Thoracic aorta (tissue), 2 donors: ENCODE measurements at places on chromosomes 3 and 15. TPM values are rescaled to one million over a fixed set of nuclear protein-coding genes. Genes with fewer than 3 reads are reported as not detected.

DNA sequence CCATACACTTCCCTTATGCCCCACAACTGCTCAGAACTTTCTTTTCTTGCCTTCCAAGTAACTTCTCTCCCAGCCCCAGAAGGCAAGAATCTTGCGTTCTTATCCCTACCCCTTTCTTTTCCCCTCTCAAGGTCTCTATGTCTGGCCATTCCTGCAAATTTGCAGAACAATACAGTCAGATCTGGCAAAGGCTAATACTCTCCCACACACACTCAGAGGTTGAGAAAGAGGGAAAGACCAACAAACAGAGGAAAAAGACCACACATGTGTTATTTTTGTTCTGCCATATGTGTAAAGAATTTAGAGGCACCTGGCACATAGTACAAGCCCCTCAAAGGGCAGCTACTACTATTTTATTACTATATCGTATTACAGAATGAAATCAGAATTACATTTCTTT is 25.7 kb downstream of the GJD2 start:
- no peak for DNase-seq

DNA sequence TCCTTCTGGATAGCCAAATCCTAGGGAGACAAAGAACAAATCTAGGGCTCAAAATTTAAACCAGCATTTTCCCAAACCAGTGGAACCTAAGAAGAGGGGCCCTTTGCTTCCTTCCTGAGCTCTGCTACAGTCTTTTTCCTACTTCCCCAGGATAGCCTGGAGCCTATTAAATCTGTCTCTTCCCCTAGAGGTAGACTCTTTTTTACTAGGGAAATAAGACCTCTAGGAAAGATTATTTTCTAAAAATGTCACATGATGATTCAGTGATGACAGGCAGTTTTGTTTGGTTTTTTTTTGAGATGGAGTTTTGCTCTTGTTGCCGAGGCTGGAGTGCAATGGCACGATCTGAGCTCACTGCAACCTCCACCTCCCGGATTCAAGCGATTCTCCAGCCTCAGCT is 18.5 kb downstream of the RMDN3 start:
- DNase-seq: no peak

PHLDB2 gene
- total RNA-seq: 140 TPM

KBTBD13 gene
- 3.1 TPM for total RNA-seq

CYP1A2 gene
- not detected for total RNA-seq

CXCR6 gene
- total RNA-seq: 2.2 TPM
